ENCODE measurements at places on chromosomes 11 and 22.

DNA sequence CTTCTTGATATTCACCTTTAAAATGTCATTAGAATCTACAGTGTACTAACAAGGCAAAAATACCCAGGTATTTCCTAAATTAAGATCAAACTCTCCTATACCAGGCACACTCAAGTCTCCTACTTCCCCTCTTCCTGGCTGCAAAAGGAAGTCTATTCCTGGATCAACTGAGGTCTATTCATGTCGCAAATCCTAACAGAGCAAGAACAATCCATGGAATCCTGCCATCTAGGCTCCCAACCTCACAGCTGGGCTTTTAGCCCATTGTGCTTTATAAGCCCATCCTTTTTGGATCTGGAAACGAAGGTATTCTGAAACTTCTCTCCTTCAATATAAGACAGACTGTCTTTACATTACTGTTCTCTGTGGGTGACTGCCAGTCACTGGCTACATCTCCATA is 161.8 kb downstream of the SOX6 start:
- peak; percentile 8 for DNase-seq

DNA sequence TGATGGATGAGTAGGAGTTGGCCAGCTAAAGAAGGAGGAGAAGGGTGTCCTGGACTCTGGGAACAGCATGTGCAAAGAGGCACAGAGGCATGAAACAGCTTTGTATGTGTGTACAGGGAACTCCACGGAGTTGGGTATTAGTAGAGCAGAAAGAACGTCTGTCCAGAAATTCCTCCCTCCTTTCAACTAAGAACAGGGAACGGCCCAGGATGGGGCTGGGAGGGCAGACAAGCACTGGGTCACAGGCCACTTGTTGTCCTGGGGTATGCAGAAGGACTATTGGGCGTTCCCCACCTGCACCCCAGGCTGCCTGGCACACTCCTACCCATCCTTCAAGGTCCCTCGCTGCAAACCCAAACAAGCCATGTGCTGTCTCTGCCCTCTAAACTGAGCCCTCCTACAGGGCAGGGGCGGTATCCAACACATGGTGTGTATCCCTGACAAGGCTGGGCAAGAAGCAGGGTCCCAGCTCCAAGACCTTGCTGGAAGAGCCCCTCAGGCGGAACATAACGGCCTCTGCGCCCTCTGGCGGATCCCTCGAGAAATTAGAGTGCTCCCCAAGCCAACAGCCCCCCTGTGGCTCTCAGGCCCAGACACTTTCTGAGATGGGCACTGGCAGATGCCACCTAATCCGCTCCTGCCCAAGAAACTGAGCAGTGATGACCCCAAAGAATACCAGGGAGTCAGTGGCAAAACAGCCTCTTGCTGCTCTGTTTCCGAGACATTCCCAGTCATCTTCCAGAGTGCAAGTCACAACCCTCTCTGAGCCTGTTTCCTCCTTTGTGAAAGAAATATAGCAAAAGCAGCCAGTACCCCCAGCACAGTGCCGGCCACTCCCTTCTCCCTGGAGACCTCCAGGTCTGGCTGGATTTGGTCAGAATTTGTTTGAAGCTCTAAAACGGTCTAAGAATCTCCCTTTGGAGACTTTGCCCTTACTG is 1.6 kb upstream of the ELFN2 start:
- DNase-seq = peak; percentile 88

GRCh38 chr11:44529895-44530412 is 35.5 kb upstream of the CD82 start:
- no peak for DNase-seq

- DNase-seq = no peak
Measured at GRCh38 chr11:76234416-76235232, 28.3 kb upstream of the WNT11 start.

Data from eye (tissue), 1 donor.